ENCODE measurements at places on chromosomes 5 and 9. TPM values are rescaled to one million over a fixed set of nuclear protein-coding genes. Genes with fewer than 3 reads are reported as not detected.

The ZFP2 gene
- total RNA-seq: 24.9 TPM

The F12 gene
- 2.3 TPM for total RNA-seq

The ZBED3 gene
- not detected for total RNA-seq

The WNT8A gene
- total RNA-seq: not detected

The LCN1 gene
- not detected for total RNA-seq

The PDE6A gene
- total RNA-seq: not detected

The FBP2 gene
- total RNA-seq: not detected

The UBE2QL1 gene
- total RNA-seq: not detected

The CXCL14 gene
- not detected for total RNA-seq

The FGF1 gene
- total RNA-seq: 0.57 TPM

The CTSV gene
- total RNA-seq: 4.0 TPM

The EPB41L4B gene
- total RNA-seq: 3.1 TPM

The C5orf52 gene
- total RNA-seq: not detected

The FGFR4 gene
- total RNA-seq: 51.3 TPM

The PPP3R2 gene
- total RNA-seq: not detected

The COL5A1 gene
- 78.9 TPM for total RNA-seq

The RGS7BP gene
- total RNA-seq: not detected

The SHOC1 gene
- total RNA-seq: not detected

The ADAMTS13 gene
- total RNA-seq: 1.1 TPM

The CER1 gene
- total RNA-seq: not detected

The CARD6 gene
- total RNA-seq: 2.4 TPM

The PCDHGC4 gene
- total RNA-seq: not detected

The LSM11 gene
- total RNA-seq: 4.3 TPM

The PSD2 gene
- not detected for total RNA-seq

The EGFLAM gene
- not detected for total RNA-seq

The CNTLN gene
- 7.2 TPM for total RNA-seq

The GLRA1 gene
- not detected for total RNA-seq

The PFN3 gene
- total RNA-seq: not detected

The PRRX2 gene
- 20.1 TPM for total RNA-seq

The RNF14 gene
- total RNA-seq: 167 TPM

The SLC27A6 gene
- total RNA-seq: 0.10 TPM

The CCNO gene
- total RNA-seq: 0.89 TPM

The RFK gene
- total RNA-seq: 45.1 TPM

The GBGT1 gene
- 7.2 TPM for total RNA-seq

The LRRC19 gene
- not detected for total RNA-seq

The STPG3 gene
- total RNA-seq: not detected

The C5orf34 gene
- total RNA-seq: 19.1 TPM

The ARHGEF39 gene
- 15.5 TPM for total RNA-seq

The CA9 gene
- total RNA-seq: 0.40 TPM

The ANKRD34B gene
- not detected for total RNA-seq

The PLCXD3 gene
- not detected for total RNA-seq

The PCSK5 gene
- not detected for total RNA-seq

Measured in MG63 (cell line).